Fibroblast of lung (primary cell): ENCODE measurements at places on chromosomes 3 and 15. TPM values are rescaled to one million over a fixed set of nuclear protein-coding genes. Genes with fewer than 3 reads are reported as not detected.

GRCh38 chr3:17542591-17542990 is 199.8 kb downstream of the TBC1D5 start:
- peak; percentile 15 for DNase-seq

FGF7 gene
- polyA plus RNA-seq = 61.5 and 165 TPM in 2 replicates

RYR3 gene
- polyA plus RNA-seq = not detected in 2 replicates

SNTN gene
- polyA plus RNA-seq = not detected in 2 replicates

FGF12 gene
- polyA plus RNA-seq = 0.12 TPM in 1 of 2 replicates, not detected in the other

LCMT2 gene
- polyA plus RNA-seq = 12.5 and 14.9 TPM in 2 replicates

DNA sequence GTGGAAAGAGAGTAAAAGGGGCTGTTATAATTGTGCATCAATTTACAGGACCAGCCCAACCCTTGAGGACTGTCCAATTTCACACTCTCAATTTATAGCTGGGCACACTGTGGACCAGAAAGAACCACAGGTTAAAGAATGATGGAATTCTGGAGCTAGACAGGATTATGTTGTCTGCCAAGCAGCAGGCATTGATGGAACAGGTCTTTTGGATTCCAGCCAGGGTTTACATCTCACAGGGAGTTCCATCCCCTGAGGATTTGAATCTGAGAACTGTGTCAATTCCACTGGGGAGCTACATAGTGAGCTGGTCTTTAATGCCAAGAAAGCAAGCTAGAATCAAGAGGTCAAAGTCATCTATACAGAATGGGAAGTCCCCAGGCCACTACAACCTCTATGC is 389.5 kb upstream of the WNT5A start:
- DNase-seq = no peak

DNA sequence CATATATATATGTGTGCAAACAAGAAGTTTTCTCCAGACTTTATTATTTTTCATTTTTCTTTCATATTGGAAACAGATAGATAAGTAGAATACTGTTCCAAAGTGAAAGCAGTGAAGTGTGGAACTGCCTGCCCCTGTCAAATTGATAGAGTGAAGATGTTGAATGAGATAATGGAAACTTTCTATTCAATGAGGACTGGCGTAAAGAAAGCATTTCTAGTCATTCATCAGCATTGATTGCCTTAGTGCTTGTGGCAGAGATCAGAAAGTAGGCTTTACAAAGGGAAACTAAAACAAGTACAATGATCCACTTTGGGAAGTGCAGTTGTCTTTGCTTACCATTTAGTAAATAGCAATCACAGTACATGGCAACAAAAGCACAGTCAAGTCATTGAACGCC is 300.0 kb downstream of the CADM2 start:
- DNase-seq = no peak

GPR171 gene
- polyA plus RNA-seq = not detected in 2 replicates

DNA sequence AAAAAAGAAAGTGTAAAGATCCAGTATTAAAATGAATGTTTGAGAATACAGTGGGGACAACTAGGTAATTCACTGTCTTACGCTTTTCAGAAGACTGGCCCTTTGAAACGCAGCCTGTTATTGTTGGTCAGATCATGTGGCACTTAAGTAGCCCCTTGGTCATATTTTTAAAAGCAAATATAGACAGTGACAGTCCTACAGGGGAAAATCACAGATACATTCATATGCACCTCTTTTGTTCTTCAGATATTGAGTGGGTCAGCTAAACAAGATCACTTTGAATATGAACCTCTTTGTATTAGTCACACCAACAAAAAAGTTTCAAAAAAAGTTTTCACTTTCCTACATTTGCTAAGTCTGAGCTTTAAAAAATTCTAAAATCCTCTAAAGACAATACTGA is 36.0 kb downstream of the TIGIT start:
- DNase-seq = no peak

- peak; percentile 94 for DNase-seq
Measured at GRCh38 chr3:12658593-12659058, 5.3 kb downstream of the RAF1 start.

- DNase-seq = no peak
Measured at GRCh38 chr15:99386391-99386790, 135.1 kb downstream of the LRRC28 start.

NUDT16 gene
- 6.0 and 6.9 TPM in 2 replicates for polyA plus RNA-seq

- peak; percentile 88 for DNase-seq
Measured at GRCh38 chr3:127747751-127748521, 74.4 kb downstream of the MGLL start.

GRCh38 chr3:25812644-25813043 is 22.8 kb downstream of the OXSM start:
- DNase-seq = no peak

DNA sequence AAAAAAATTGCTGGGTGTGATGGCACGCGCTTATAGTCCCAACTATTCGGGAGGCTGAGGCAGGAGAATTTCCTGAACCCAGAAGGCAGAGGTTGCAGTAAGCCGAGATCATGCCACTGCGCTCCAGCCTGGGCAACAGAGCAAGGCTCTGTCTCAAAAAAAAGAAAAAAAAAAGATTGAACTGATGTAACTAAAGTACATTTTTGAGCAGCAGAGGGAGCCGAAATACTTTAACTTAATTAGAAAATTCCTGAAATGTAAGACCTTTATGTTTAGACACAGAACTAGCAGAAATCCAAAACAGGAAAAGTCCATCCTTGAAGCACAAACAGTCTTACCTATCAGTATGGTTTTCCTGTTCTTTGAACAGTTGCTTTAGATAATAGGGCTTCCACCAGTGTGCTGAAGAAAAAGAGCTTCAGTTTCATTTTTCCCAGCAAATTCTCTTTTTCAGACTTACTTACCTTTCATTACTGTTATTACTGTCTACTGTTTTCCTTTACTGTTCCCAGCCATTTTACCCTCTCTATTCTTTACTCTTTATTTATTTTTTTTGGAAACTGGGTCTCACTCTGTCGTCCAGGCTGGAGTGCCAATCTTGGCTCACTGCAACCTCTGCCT is 33.4 kb upstream of the ZNF609 start:
- DNase-seq = peak; percentile 65

DNA sequence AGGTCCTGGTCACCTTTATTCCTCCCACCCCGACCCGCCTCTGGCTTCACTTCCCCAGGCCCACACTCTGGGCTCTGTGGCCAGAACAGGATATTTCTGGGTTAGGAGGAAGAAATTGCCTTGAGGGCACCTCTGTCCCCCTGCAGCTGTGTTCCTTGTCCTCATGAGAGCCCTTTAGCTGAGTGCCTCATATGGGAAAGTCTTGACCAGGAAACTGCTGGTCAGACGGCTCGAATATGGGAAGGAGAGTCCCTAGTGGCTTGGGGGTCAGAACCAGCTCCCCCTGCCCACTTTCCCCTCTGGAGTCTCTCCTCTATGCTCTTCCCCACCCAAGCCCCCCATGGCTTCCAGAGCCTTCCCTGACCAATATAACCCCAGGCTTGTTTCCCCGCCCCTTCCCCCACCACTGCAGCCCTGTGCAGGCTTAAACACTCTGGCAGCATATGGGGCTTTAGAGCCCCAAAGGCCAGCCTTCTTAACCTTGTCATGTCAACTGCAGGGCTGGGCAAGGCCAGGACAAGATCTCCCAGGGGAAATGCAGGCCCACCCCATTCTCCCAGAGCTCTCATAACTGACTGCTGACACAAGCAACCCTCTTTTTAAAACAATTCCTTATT is 36.4 kb downstream of the SEC22C start:
- no peak for DNase-seq

CYP1A2 gene
- not detected in 2 replicates for polyA plus RNA-seq

RAB6B gene
- 1.5 and 2.1 TPM in 2 replicates for polyA plus RNA-seq

- peak; percentile 57 for DNase-seq
Measured at GRCh38 chr3:55190331-55190730, 262.5 kb upstream of the LRTM1 start.

- DNase-seq = no peak
Measured at GRCh38 chr3:194245474-194245873, 105.7 kb downstream of the CPN2 start.

GOLGA6L10 gene
- 0.16 and 0.20 TPM in 2 replicates for polyA plus RNA-seq

DNA sequence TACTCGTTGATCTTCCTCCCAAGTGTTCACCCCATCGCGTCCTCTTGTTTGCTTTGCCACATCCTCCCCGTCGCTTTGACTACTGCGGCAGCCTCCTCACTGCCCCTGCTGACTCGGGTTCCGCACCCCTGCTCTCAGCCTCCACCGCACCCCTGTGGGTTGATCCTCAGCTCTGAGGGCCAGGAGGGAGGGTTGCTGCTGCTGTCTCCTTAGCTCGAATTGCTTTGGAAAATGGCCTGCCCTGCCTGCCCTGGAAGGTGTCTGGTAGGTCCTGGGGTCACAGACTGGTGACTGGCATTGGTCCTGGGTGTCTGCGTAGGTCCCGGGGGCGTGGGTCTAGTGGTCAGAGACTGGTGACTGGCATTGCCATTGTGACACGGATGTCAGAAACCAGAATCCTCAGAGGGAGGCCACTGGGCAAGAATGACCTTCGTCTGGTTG is 9.4 kb downstream of the MUC4 start:
- no peak for DNase-seq

MAP2K5 gene
- 5.7 TPM in 2 replicates for polyA plus RNA-seq

C2CD4A gene
- polyA plus RNA-seq = not detected in 2 replicates

DNA sequence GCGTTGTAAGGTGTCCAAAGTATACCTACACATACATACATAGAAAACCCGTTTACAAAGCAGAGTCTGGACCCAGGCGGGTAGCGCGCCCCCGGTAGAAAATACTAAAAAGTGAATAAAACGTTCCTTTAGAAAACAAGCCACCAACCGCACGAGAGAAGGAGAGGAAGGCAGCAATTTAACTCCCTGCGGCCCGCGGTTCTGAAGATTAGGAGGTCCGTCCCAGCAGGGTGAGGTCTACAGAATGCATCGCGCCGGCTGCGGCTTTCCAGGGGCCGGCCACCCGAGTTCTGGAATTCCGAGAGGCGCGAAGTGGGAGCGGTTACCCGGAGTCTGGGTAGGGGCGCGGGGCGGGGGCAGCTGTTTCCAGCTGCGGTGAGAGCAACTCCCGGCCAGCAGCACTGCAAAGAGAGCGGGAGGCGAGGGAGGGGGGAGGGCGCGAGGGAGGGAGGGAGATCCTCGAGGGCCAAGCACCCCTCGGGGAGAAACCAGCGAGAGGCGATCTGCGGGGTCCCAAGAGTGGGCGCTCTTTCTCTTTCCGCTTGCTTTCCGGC is 318.6 kb downstream of the FGF12 start:
- peak; percentile 20 for DNase-seq

GRCh38 chr15:98124581-98124980 is 164.1 kb downstream of the ARRDC4 start:
- peak; percentile 2 for DNase-seq

GRCh38 chr15:75835990-75836958 is 7.0 kb upstream of the UBE2Q2 start:
- no peak for DNase-seq

- DNase-seq = peak; percentile 99
Measured at GRCh38 chr3:193592841-193593667, at the start of gene OPA1. OPA1 (plus strand) TSS chr3:193593208; CDS start chr3:193593378, 170 bp downstream.

DNA sequence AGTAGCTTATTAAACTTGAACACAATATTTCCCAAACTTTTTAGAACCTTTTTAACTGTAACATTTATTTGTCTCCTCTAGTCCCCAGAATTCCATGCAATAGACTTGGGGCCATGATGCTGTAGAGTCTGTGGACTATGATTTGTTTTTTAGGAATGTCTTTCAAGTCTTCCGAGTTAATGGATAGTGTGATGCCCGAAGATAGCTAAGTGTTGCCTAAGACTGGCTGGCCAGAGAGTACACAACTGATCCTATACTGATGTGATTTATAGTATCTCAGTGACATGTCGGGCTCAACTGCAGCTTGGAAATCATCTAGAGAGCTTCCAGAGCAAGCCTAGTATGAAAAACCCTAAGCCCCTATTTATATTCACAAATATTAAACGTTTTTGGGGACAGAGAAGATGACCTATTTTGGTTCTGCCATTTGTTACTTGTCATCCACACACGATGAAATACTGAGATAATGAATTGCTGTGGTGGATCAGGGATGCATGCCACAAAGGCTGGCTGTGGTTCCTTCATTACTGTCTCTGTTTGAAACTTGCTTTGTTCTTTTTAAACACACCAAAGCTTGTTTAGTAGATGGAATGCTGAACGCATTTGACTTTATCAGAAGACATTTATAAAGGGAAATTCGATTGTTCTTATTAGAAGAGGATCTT is 507.4 kb downstream of the TAFA4 start:
- no peak for DNase-seq

PXK gene
- polyA plus RNA-seq = 49.6 and 54.6 TPM in 2 replicates

DNAH12 gene
- 0.06 and 0.12 TPM in 2 replicates for polyA plus RNA-seq

DNA sequence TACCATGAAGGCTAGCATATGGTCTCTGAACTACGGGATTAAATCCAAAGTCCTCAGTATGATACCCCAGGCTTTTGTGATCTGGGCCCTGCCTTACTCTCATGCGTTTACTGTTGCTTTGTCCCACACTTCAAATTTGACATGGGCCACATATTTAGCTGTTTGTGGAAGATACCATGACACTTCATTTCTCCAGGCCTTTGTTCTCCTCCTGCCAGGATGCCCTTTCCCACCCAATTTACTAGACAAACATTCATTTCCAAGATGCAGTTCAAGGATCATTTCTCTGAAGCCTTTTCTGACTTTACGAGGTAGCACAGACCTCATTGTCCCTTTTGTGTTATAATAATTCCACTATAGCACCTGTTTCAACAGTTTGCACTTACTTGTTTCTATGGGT is 2.2 kb upstream of the OXSM start:
- no peak for DNase-seq

DNA sequence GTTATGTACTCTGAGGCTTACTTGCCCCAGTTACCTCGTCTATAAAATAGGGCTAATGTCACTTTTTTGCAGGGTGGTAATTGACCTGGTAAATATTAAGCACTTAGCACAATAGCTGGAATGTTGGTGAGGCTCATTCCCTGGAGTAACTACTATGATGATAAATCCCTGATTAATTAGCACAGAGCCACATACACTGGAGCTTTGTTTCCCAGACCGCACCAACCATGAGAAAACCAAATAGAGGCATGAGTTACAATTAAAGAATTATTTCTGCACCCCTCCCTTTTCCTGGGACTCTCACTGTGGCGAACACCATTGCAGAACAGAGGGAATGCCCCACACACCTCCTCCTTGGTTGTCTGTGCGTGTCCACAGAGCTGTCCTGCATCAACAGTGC is 76.6 kb upstream of the CPOX start:
- peak; percentile 11 for DNase-seq

GRCh38 chr15:77053709-77054108 is 17.2 kb downstream of the TSPAN3 start:
- no peak for DNase-seq

FBXL2 gene
- polyA plus RNA-seq = 16.0 and 26.5 TPM in 2 replicates

NR1I2 gene
- polyA plus RNA-seq = 0.03 TPM in 1 of 2 replicates, not detected in the other
